ENCODE measurements at places on chromosomes 6 and 20.

GRCh38 chr6:33288141-33288920, 708 bp downstream of the WDR46 start:
- DNase-seq: no peak

GRCh38 chr6:98957450-98957849, 9.7 kb upstream of the FBXL4 start:
- DNase-seq: peak; percentile 88

DNA sequence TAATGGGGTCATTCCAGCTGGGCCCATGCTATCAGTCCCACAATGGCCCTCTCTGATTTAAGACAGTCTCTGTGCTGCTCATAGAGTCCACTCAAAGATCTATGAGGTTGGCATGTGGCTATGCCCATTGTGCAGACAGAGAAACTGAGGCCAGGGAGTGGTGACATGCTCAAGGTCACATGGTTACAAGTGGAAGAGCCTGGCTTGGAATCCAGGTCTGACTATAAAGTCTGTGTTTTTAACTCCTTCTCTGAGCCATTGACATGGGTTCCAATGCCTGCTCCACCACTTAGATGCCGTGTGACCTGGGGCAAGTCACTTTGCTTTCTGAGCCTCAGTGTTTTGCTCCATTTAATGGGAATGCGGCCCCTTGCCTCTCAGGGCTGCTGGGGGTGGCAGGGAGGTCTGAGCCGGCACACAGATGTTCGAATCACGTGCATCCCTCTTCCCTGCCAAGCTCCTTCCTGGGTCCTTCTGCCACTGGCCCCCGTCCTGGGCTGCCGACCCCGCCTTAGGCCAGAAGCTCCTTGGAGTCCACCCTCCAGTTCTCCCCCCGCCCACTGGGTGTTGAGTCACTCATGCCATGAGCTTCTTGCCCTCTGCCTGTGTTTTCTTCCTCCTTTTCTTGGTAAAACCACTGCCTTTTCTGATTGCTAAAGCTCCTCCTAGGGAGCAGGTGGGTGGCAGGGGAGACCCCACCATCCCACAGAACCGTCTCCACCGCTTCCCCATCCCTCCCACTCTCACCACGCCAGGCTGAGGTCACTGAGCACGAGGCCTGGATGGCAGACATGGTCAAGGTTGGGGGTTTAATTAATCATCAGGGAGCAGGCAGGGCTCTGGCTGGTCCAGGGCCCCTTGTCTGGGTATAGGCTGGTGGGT, 35.7 kb downstream of the CEBPB start:
- DNase-seq: peak; percentile 64

GRCh38 chr6:54907355-54907754, 60.8 kb downstream of the FAM83B start:
- no peak for DNase-seq

DNA sequence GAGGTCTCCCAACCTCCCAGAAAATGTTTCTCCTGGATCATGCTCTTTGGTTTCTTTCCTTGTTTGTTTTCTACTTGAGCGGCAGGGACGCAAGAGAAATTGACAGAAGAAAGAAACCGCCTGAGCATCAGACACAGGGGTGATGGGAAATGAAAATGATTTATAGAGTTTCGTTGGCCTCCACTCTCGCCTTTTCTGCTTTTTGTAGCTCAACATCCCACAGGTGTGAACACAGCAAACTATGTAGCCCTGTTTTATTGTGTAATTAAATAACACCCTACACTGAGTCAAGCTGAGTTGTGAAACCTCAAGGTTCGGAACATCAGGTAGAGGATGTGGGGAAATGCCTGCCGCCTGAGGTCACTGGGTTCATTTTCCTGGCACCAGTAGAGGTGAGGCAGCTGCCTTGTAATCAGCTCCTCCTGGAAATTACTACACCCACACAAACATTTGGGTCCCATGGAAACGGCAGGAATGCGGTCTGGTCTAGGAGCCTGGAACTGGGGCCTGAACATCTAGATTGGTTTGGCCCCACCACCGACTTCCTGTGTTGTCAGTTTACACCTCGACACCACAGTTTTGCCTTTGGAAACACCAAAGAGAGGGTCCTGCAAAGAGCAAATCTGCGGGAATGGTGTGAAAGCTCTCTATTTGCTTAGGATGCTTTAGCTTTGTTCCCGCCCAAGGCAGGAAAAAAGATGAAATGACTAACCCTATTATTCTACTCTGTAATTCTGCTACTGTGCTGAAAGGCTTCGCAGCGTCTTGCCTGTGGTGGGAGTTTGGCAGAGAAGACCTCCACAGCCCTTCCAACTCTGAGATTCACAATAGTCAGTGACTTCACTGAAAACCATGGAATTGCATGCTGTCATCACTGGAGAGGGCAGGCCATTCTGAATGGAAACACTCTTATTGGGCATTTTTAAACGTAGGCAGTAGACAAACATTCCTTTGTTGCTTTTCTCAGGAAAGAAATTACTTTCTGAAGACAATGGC, 53.0 kb downstream of the ADAT2 start:
- no peak for DNase-seq

- peak; percentile 63 for DNase-seq
These were observed 136.4 kb upstream of the SALL4 start for GRCh38 chr20:51938559-51939258.

GRCh38 chr6:167987396-167988153, 9.9 kb upstream of the KIF25 start:
- no peak for DNase-seq

GRCh38 chr6:17724341-17724740, 17.6 kb upstream of the NUP153 start:
- no peak for DNase-seq

- peak; percentile 63 for DNase-seq
These were observed 111.0 kb downstream of the MRPL14 start for GRCh38 chr6:44016131-44016870.

DNA sequence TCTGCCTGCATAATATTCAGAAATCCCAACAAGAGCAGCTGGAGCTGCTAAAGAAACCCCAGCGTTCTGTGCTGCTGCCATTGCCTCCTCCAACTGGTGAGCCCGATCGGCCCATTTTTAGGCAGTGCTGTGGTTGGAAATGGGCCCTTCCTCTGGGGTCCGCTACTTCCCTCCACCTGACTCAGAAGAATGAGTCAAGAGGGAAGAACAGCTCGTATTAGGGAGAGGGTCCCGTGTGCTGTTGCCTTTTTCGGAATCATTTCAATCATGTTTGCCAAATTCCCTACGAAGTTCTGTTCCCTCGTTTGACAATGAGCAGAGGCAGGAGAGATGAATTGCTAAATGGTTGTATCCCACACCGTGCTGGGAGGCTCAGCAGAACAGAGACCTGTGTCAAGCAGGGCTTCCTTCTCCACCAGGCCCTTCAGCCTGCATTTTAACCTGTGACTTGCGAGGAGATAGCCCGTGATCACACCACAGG, 38.4 kb downstream of the THBS2 start:
- peak; percentile 20 for DNase-seq

DNA sequence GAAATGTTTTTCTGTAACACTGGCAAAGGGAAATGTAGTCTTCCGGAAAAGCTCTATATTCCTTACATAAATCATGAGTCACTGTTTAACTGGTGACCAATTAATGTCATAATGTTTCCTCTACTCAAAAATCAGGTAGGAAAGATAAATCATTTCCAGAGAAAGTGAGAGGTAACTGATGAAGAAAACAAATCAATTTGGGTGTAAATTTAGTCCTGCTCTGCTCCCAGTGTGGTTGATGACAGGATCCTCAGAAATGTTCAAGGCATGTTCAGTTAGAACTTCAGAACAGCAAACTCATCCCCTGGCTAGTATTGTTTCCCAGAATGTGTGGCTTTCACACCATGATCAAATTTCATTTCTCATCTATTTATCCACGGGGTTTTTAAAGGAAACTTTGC, 38.8 kb upstream of the SPACA1 start:
- no peak for DNase-seq

GRCh38 chr20:1300083-1300840, 28.7 kb downstream of the SDCBP2 start:
- DNase-seq: no peak

GRCh38 chr6:25266456-25267100, 12.6 kb upstream of the CARMIL1 start:
- DNase-seq: peak; percentile 68

GRCh38 chr6:37134036-37134395, 35.9 kb upstream of the PIM1 start:
- peak; percentile 77 for DNase-seq

- DNase-seq: no peak
These were observed 5.3 kb downstream of the MMUT start for GRCh38 chr6:49457771-49458170.

GRCh38 chr6:23349521-23350147, 776.4 kb upstream of the NRSN1 start:
- peak; percentile 88 for DNase-seq

- DNase-seq: no peak
These were observed 45.0 kb downstream of the QKI start for GRCh38 chr6:163459536-163459935.

DNA sequence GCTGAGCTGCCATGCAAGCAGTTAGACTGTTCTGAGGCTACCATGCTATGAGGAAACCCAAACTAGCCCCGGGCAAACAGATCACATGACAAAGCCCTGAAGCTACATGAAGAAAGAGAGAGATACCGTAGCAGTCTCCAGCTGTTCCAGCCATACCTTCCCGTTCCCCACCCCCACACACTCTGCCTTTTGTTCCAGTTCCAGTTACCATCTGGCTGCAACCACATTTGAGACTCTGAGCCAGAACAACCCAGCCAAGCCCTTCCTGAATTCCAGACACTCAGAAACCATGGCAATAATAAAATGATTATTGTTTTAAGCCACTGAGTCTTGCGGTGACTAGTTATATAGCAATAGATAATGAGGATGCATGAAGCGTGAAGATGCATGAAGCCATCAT, 28.3 kb downstream of the RIN2 start:
- DNase-seq: peak; percentile 89

DNA sequence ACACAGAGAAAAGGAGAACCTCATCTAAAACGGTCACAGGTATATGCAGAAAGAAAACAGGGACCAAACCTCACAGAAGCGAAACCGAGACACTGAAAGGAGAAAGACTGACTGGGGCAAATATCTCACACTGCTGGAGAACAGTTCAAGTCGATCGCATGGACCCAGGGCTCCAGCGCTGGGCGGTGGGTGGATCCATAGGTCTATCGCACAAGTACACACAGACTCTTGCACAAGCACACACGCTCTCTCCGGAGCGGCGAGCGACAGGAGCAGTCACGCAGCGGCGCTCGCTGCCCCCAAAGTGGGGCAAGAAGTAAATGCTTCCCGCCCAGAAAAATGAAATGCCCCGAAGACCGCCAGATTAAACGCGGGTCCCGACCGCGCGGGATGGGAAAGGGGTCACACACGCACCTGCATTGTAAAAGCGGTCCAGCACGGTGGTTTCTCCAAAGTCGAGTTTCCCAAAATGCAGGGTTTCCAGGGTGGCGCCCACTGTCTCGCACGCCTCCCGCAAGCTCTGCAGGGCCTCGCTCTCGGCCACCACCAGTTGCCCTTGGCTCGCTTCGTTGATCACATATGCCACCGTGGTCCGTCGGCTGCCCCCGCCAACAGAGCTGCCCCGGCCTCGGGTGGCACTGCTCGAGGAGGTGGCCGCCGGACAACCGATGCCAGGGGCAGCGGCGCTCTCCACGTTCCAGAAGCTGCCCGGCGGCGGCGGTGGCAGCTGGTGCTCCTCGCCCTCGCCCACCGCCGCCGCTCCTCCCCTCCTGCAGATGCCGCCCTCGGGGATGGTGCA, 782 bp downstream of the MAP3K5 start:
- peak; percentile 59 for DNase-seq

DNA sequence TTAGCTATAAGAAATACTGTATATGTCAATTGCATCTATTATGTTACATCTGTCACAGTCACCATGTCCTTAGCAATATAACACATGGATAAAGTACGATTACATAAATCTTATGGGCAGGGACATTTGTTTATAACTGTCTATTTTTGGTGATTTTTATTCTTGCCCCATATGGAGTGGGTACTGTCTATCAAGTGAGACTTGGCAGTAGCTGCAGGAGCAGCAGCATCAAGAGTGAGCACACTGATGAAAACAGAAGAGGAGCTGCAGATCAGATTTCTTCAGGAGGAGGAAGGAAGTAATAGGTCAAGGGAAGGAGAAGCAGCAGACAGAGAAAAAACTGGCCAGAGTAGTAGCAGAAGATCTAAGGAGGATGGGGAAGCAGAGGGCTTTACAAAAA, 516.7 kb downstream of the C6orf118 start:
- DNase-seq: no peak

GRCh38 chr20:7741866-7742265, 198.4 kb downstream of the HAO1 start:
- no peak for DNase-seq

DNA sequence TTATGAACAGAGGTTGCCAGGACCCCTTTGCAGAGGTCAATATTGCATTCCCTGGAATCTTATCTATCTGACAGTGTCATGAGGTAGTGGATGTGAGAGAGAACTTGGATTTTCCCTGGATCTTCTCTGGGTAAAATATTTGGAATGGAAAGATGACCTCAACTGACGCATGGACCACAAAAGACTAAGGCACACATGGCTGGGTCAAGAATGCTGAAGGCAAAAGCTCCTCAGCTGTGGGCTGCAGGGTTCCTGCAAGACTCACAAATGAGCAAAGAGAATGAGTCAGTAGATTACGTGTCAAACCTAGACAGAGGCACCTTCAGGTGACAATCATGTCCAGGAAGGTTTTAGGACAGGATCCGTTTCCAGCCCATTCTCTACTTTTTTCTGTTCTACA, 484.0 kb downstream of the C6orf118 start:
- no peak for DNase-seq

DNA sequence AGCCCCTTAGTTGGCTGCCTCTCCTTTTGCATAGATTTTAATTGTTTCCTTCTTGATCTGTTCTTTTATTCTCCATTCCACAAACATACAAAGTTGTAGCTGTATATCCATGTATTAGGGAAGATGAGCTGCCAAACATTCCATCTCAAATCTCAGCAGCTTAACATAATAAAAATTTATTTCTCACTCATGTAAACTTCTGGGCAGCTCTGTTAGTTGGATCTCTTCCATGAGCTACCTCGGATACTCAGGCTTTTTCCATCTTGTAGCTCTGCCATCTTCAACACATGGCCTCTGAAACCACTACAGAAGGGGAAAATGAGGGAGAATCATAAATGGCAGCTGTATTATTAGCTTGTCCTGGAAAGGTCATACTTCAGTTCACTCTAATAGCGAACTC, 149.4 kb upstream of the BMP2 start:
- no peak for DNase-seq

GRCh38 chr6:116762235-116762634, 3.3 kb downstream of the FAM162B start:
- DNase-seq: no peak

DNA sequence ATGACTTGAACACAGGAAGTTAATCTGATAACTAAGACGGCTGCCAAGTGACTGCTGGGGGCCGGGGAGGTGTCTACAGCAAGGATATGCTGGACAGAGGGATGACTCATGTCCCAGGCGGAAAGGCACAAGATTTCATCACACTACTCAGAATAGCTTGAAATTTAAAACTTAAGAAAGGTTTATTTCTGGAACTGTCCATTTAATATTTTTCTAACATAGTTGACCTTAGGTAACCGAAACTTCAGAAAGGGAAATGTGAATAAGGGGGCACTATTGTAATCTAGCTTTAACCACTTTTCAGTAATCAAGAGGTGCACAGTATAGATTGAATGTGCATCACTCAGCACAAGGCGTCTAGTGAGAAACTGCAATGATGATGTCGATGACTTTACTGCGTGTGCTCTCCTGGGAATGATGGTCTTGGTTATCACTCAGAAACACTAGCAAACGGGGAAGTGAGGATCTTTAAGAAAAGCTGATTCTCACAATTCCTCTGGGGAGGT, 171.5 kb downstream of the QKI start:
- peak; percentile 93 for DNase-seq
